ENCODE measurements at places on chromosomes 3 and 15.
A peak's percentile ranks its signal among the peaks of the same experiment; 100 is the strongest.

- DNase-seq = no peak
These were observed 315.9 kb downstream of the ZIC4 start for GRCh38 chr3:147090461-147090860.

DNA sequence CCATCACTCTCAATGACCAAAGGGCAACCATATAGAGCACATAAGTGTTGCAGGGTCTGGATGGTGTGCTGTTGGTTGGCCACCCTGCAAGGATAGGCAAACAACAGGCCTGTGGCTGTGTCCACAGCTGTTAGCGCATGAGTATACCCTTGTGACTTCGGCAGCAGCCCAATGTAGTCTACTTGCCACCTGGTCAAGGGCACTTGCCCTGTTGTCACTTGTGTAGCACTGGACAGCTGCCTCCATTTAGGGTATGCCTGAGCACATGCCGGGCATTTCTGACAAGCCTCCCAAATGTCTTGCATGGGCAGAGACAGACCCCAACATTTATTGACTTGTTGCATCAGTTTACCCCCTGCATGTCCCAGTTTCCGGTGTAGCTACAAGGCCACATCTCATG, 12.8 kb downstream of the CCRL2 start:
- DNase-seq = no peak

- no peak for DNase-seq
These were observed 1.1 kb downstream of the BLM start for GRCh38 chr15:90718232-90718631.

DNA sequence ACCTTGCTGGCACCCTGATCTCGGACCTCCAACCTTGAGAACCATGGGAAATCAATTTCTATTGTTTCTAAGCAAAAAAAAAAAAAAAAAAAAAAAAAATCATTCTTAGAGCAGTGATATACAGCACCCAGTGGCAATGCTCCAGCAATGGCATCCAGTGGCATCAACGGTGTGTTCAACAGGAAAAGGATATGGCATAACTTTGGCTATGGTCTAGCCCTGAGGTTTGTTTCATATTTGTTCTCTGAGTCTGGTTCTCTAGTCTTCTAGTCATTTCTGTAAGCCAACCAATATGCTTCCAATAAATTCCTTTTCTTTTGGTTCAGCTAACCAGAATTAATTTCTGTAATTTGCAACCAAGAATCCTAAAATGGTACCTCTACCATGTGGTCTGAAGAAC, 19.2 kb downstream of the DENND4A start:
- DNase-seq = peak; percentile 52

DNA sequence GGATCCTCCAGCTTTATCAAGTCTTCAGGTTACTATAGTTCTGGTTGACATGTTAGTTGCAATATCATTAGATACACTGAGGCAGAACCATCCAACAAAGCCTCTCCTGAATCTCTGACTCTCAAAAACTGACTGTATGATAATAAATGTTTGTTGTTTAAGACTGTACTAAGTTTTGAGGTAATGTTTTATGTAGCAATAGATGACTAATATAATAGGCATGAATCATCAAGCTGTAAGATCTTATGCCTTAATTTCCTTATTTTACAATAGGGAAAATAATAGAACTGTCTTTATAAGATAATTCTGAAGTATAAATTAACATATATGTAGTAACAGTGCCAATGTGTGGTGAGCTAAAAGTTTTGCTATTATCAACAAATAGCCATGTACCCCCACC, 88.9 kb upstream of the TBC1D5 start:
- no peak for DNase-seq

- DNase-seq = no peak
These were observed 52.7 kb upstream of the OXTR start for GRCh38 chr3:8822141-8822540.
